Stimulated activated CD8-positive, alpha-beta memory T cell treated with anti-CD3 and anti-CD28 coated beads, Interleukin-7, amount 100 ng/mL, for 1 hour (primary cell): ENCODE measurements at places on chromosomes 16 and 17.

DNA sequence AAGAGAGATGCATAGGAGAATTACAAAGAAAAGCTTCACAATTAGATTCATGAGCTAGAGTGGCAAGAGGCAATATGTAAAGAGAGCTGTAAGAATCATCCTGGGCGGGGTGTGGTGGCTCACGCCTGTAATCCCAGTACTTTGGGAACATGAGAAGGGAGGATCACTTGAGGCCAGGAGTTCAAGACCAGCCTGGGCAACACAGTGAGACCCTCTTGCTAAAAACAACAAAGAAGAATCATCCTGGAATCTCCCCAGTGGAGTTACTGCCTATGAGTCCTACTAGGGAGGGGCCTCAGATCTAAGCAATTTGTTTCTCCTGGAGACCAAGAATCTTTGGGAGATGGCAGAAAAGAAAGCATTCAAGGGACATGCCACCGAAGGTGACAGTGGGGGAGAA is 119.1 kb downstream of the HIC1 start:
- DNase-seq, result no peak

DNA sequence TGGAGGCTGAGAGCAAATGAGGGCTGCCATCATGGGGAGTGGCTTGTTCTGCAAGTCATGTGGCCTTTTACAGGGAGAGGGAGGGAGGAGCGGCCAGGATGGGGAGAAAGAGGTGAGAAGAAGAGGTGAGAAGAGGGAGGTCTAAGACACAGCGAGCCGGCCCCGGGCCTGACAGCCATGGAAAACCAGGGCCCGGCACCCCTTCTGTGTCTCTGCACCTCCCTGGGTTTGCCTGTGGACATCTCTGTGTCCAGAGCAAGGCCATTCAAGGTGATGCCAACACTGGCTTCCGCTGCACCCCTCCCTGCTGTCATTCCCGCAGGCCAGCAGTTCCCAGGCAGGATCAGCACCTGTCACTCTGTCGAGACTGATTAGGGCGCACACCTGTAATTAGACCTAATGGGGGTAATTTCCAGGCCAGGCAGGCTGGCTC is 75.6 kb downstream of the MGAT5B start:
- no peak for DNase-seq

DNA sequence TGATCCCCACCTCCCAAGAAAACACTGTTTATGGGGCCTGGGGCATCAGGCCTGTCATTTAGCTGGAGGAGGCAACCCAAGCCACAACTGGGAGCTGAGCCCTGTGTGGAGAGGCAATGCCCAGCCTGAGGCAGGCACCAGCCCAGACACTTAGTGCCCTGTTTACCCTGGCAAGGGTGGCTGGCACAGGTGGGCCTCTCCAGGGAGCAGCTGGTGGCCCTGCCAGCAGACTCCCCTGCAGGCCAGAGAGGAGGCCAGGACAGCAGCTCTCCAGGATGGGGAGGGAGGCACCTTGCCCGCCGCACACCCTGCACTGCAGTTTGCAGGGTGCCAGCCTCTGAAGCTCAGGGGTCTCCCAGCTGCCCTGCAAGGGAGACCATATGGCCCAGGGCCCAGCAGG is 9.1 kb upstream of the TMEM92 start:
- no peak for DNase-seq

DNA sequence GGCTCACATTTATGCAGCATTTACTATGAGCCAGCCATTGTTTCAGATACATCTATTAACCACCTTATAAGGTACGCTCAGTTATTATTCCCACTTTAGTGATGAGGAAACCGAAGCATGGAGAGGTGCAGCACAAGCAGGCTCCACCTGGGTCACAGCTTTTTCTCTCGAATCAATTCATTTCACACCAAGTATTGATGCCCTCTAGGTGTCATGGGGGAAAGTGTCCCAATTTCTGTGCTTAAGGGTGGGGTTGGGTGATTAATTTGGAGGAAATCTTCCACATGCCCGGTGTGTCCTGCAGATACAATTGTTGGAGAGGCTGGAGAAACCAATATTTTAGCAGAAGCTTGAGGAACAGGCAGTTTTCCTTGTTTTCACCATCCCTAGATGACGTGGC is 62.7 kb upstream of the DNAJA2 start:
- DNase-seq, result no peak

GRCh38 chr16:68369697-68370580 is 59.1 kb downstream of the PRMT7 start:
- no peak for DNase-seq

- no peak for DNase-seq
Observed at GRCh38 chr17:80850817-80851216, 140.8 kb upstream of the CHMP6 start.

GRCh38 chr16:47990676-47991075 is 165.1 kb downstream of the ABCC12 start:
- no peak for DNase-seq

DNA sequence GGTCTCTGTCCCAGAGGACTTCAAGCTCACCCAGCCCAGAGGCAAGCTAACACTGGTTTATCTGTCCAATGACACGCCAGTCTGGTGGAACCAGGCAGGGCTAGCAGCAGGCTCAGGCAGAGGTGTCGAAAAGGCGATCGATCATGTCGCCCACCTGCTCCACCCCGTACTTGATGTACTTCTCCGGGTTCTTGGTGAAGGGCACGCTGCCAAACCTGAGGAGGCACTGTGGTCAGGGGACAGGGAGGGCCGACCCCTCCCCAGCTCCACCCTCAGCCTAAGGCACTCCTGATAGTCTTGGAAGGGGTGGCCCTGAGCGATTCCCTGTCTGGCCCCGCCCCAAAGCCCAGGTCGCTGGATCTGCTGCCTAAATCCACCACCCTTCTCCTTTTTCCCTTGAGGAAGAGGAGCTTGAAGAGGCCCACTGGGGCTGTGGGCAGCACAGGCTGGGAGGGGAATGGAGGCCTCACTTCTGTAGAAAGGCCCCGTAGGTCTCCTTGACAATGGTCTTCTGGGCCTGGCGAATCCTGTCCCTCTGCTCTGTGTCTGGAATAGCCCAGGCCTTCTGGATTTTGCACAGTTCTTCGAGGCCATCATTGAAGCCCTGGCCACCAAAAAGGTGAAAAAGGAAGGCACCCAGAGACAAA is 4.7 kb downstream of the ZACN start:
- DNase-seq, result no peak

GRCh38 chr17:38558728-38559050 is 47.1 kb downstream of the SRCIN1 start:
- no peak for DNase-seq

- DNase-seq, result no peak
Observed at GRCh38 chr16:60731329-60732050, 1304.7 kb downstream of the CDH8 start.

GRCh38 chr17:1179112-1179817 is 516 bp downstream of the ABR start:
- DNase-seq, result no peak

DNA sequence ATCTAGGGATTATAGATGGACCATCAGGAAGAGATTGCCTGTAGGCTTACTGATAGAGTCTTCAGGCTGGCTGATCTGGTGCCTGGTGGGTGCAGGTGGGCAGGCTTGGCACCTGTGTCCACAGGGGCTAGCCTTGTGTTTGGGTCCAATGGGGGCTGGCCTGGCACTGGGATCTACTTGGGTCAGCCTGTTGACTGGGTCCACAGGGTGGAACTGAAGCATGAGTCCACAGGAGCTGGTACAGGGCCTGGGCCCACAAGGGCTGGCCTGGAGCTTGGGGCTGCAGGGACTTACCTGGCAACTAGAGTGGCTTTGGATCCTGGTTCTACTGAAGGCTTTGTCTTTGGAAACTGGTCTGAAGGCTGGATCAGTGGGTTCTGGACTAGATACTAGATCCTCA is 1217.7 kb downstream of the CDH11 start:
- DNase-seq, result no peak

GRCh38 chr16:86396901-86397311 is 113.4 kb upstream of the FOXF1 start:
- DNase-seq, result no peak

- no peak for DNase-seq
Observed at GRCh38 chr16:471353-472198, 46.1 kb downstream of the RAB11FIP3 start.

DNA sequence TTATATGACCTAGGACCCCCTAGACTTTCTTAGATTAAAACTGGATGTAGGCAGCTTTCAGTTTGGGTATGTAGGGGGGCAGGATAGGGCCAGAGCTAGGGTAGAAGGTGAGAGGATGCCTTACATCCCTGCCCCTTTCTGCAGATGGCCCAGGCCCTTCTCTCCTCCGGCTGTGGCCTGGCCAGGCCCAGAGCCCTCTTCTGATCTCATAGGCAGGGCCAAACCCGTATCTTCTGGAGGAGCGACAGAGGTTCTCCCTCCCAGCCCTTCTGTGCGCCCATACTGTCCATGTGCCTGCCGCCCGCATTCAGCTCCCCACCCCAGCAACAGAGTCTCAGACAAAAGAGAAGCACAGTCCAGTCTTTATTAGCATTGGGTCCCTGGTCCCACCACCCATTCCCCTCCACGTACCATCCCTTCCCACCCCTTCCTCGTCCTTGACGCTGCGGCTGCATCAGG is 2.0 kb upstream of the TSPOAP1 start:
- no peak for DNase-seq

GRCh38 chr16:75109732-75110243 is 6.8 kb downstream of the LDHD start:
- no peak for DNase-seq

GRCh38 chr16:49455181-49455990 is 81.8 kb downstream of the C16orf78 start:
- DNase-seq, result no peak

DNA sequence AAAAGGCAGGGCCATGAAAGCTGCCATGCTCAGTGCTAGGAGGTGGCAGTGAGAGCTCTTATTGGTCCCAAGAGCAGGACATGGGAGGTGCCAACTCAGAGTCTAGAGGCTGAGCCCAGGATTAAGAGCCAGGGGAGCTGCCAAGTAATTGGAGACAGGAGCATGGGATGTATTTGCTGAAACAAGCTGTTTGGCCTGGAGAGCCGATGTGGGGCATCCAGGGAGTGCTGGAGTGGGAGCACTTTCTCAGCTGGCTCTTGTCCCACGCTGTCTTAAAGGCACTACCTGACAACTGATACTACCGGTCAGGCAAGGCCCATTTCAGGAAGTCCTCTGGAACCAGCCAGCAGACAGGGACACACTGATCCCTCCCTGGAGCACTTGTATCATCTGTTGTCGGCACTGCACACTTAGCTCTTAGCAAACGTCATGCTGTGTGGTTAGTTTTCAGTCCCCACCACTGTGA is 19.3 kb downstream of the ANKFN1 start:
- no peak for DNase-seq

DNA sequence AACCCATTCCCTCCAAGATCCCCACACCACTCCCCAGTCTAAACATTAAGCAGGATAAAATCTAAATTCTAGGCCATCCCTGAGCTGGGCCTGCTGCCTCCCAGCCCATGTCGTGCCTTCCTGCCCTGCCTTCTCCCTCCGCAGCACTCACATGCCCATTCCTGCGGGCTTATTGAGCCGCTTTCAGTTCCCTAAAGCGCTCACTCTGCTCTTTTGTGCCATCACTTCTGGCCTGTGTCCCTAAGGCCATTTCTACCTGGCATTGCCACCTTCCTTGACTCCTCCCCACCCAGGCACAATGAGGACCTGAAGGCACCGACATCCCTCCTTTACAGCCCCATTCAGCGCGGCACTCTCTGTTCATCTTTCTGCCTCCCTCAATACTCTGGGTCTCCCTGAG is 13.0 kb upstream of the RAB5C start:
- DNase-seq, result no peak

DNA sequence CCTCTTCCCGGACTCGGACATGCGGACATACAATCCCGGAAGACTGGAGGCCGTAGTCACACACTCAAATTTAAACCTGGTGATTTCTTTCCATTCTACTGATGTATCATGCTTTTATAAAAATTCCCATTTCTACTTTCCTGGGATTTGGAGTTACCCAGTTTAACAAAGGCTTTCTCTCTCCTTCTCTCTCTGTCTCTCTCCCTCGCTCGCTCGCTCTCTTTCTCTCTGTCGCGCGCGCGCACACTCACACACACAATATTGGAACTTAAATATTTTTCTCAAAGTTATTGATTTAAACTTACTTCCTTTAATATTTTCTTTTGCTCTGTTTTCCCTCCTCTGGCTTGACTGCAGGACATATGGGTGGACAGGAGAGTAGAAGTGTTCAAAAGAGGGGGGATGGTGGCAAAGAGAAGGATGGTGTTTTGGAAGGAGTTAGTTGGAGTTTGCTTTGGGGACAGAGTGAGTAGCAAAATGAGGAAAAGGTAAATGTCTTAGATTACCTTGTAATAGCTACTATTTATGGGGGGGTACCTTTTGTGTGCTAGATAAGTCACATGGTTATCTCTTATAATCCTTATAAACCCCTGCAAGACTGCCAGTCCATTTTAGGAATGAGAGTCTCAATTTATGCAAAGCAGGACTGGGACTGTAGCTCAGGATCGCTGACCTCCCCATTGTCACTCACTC is 878 bp upstream of the TRIM25 start:
- no peak for DNase-seq

GRCh38 chr16:19419698-19420075 is 2.0 kb downstream of the TMC5 start:
- no peak for DNase-seq

GRCh38 chr17:78276098-78276887 is 44.9 kb downstream of the TMEM235 start:
- DNase-seq, result no peak

GRCh38 chr17:70072546-70073309 is 2.3 kb upstream of the KCNJ16 start:
- DNase-seq, result no peak

DNA sequence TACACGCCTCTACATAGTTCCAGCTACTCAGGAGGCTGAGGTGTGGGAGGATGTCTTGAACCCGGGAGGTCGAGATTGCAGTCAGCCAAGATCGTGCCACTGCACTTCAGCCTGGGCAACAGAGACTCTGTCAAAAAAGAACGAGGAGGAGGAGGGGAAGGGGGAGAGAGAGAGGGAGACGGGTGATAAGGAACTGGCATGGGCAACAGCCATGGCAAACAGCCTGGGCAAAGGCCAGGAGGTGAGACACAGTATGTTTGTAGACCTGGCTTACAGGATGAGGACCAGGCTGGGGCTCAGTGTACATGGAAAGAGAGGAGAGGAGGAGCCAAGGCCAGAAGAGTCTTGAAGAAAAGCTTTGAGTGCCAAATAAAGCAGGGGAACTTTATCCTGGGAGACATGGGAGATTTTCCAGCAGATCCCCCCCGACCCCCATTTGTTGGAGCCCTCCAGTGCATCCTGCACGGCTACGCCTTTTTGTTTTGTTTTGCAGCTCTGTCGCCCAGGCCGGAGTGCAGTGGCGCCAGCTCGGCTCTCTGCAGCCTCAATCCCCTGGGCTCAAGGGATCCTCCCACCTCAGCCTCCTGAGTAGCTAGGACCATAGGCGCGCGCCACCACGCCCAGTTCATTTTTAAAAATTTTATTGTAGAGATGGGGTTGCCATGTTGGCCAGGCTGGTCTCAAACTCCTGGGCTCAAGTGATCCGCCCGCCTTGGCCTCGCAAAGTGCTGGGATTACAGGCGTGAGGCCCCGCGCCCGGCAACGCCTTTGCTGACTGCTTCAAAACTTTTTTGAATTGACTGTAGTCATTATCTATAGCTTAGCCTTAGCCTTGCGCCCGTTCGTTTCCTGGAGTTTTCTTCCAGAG is 1.3 kb upstream of the ALKBH5 start:
- DNase-seq, result no peak

- no peak for DNase-seq
Observed at GRCh38 chr16:68382296-68382718, 66.0 kb downstream of the SMPD3 start.

GRCh38 chr17:43010667-43011308 is 4.2 kb downstream of the IFI35 start:
- DNase-seq, result no peak

- DNase-seq, result no peak
Observed at GRCh38 chr16:74487634-74488495, 66.6 kb upstream of the CLEC18B start.

GRCh38 chr17:5211458-5211857 is 19.8 kb upstream of the ZNF594 start:
- DNase-seq, result no peak
